ENCODE measurements at places on chromosomes 2 and 18.

GRCh38 chr18:45608400-45608799 lies 6.9 kb upstream of the SLC14A2 start:
- DNase-seq = no peak

DNA sequence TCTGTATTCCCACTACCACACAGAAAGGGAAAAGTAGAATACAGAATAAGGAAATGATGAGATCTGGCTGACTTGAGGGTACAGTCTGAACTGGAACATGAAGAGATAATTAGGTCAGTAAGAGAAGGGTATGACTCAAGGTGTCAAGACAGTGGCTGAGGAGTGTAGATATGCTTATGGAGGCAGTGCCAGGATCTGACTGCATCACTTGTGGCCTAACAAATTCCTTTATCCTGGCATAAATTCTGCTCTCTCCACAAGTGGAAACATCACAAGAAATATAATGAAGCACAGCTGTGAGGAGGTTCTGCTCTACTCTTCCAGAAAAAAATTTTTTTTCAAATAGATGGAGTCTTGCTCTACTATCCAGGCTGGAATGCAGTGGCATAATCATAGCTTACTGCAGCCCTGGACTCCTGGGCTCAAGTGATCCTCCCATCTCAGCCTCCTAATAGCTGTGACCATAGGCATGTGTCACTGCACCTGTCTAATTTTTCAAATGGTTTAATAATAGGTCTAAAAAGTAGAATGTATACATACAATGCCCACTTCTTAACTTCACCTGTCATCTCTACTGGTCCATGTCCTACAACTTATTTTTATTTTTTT lies 85.3 kb downstream of the C2orf74 start:
- peak; percentile 9 for DNase-seq

GRCh38 chr2:170770008-170770605 lies at the start of gene ERICH2:
ERICH2 (plus strand) TSS chr2:170770378; CDS start chr2:170770682, 304 bp downstream.
- DNase-seq = peak; percentile 67

DNA sequence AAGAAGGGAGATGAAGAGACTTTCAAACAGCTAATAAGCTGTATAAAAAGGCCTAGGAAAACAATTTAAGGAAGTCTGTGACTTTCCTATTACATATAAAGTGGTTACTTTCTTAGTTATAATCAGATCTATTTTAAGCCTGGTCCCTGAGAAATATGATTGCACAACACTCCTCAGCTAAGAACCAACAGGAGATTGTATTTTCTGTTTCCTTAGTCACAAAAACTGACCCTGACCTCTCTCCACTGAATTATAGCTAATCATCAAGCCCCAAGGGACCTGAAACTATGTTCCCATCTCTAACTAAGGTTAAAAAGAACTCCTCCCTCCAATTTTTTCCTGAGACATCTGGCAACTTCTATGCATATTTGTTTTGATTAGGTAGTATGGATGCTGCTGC lies 106.9 kb downstream of the ROCK1 start:
- peak; percentile 44 for DNase-seq

- no peak for DNase-seq
These were observed 298.7 kb upstream of the COL3A1 start for GRCh38 chr2:188675391-188676009.

- no peak for DNase-seq
These were observed 84.5 kb upstream of the TMEM247 start for GRCh38 chr2:46394649-46395510.

GRCh38 chr2:219687272-219687671 lies 59.8 kb downstream of the SLC4A3 start:
- DNase-seq = no peak

- no peak for DNase-seq
These were observed 35.0 kb upstream of the PTMA start for GRCh38 chr2:231673348-231673770.

- DNase-seq = no peak
These were observed 57.3 kb downstream of the GTF3C3 start for GRCh38 chr2:196742216-196742615.

- no peak for DNase-seq
These were observed 177.9 kb downstream of the FAM124B start for GRCh38 chr2:224223851-224224555.

GRCh38 chr2:1665761-1666505 lies 78.4 kb downstream of the PXDN start:
- no peak for DNase-seq

All from AG08396 (cell line).